ENCODE measurements at places on chromosomes 11 and 22. TPM values are rescaled to one million over a fixed set of nuclear protein-coding genes. Genes with fewer than 3 reads are reported as not detected.

DNA sequence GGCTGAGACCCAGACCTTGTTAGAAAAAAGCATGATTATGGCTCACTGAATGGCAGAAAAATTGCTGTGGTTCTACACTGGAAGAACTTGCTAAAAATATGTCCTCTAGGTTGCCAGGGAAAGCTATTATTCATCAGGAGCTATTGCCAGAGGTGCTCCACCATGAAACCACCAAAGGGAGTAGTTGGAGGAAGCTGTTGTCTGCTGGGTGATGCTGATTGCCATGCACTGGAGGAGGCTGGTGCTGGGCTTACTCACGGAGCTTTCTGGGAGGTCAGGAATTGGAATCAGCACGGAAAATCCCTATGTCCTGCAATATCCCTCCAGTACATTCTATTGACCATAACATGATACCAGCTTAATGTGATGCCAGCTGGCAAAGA, 199.6 kb upstream of the ZBED5 start:
- H3K36me3 ChIP-seq: no peaks in the 10 kb centered on the region
- H3K4me1 ChIP-seq: peaks cover 8% of the 10 kb centered on the region
- DNase-seq: no peak
- no peak overlapping the region for H3K4me3 ChIP-seq
- no peak overlapping the region for H3K27ac ChIP-seq
- H3K27me3 ChIP-seq: no peaks in the 10 kb centered on the region

Gene ZFTA
- total RNA-seq: 7.5 TPM

DNA sequence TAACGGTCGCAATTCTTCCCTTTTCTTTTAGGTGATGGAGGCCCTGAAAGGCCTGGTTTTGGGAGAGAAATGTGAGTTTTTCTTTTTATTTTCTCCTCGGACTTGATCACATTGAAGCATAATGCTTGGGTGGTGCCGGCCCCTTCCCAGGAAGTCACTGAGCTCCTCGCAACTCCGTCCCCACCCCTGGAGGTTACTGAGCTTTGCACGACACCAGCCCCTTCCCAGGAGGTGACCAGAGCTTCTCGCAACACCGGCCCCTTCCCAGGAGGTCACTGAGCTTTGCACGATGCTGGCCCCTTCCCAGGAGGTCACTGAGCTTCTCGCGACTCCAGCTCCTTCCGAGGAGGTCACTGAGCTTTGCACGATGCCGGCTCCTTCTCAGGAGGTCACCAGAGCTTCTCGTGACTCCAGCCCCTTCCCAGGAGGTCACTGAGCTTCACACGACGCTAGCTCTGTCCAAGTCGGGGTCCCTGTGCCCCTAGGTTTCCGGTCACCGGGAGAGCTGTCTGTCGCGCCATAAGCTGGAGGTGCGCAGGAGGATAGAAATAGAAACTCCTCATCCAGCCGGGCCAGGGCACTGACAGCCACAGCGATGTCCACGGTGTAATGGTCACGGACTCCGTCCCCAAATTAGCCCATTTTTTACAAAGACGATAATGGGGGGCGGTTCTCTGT, 586.4 kb downstream of the BRD1 start:
- H3K36me3 ChIP-seq: no peaks in the 10 kb centered on the region
- H3K27ac ChIP-seq: no peak overlapping the region
- no peak for DNase-seq

DNA sequence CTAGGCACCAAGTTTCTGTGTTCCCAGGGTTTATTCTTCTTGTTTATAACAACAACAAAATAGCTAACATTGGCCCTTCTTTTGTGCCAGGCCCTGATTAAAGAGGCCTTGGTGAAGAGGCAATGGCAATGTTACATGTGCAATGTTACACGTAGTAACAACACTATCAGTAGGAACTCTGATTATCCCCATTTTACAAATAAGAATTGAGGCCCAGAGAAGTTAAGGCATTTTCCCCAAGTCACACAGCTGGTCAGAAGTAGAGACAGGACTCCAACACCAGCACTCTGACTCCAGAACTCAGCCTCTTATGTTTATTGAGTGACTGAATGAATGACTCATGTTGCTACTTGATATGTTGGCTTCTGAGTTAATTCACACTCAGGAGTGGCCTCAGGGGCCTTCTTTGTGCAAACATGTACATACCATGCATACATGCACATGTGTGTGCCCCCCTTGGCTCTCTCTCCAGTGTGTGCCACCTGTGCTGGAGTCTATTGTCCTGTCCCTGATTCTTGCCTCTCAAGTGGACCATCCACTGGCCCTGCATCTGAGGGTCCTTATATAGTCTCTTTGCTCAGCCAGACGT, 98.4 kb downstream of the TP53I11 start:
- no peaks in the 10 kb centered on the region for H3K4me1 ChIP-seq
- H3K27me3 ChIP-seq: no peaks in the 10 kb centered on the region
- no peak overlapping the region for H3K27ac ChIP-seq
- no peak overlapping the region for H3K4me3 ChIP-seq

DNA sequence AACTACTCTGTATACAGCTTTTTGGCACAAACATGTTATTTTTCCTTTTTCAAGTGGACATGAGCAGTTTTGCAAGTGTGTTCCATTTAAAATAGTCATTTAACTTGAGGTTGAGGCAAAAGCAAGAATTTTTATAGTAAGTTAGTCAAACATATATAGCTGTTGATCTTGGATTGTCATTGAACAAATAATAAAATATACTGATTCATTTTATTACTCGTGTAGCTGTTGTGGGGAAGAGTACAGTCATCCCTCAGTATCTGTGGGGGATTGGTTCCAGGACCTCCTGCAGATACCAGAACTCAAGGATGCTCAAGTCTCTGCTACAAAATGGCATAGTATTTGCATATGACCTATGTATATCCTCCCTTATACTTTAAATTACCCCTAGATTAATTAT, 45.3 kb downstream of the EXT2 start:
- H3K27me3 ChIP-seq: no peaks in the 10 kb centered on the region
- no peak overlapping the region for H3K4me3 ChIP-seq
- H3K27ac ChIP-seq: no peak overlapping the region
- peaks cover 40% of the 10 kb centered on the region for H3K4me1 ChIP-seq
- no peaks in the 10 kb centered on the region for H3K36me3 ChIP-seq

Gene C11orf91
- 0.53 TPM for total RNA-seq

DNA sequence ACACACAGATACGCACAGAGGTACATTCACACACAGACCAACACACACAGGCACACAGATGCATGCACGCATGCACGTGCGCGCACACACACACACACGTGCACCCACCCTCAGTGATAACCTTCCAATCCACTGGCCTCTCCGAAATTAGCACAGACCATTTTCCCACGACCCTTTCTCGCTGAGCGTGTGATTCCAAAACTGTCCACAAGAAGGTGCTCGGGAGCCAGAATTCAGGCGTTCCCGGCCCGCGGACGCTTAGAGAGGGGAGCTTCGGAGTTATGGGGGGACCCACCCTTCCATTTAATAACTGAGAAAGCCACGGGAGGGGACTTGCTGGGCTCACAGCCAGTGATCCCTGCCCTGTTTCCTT, 33.8 kb upstream of the SLC35C1 start:
- H3K4me1 ChIP-seq: peaks cover 5% of the 10 kb centered on the region
- peak; percentile 72 for DNase-seq
- peak overlapping the region; percentile 83 for H3K27ac ChIP-seq
- no peaks in the 10 kb centered on the region for H3K36me3 ChIP-seq
- H3K4me3 ChIP-seq: peak overlapping the region; percentile 80

DNA sequence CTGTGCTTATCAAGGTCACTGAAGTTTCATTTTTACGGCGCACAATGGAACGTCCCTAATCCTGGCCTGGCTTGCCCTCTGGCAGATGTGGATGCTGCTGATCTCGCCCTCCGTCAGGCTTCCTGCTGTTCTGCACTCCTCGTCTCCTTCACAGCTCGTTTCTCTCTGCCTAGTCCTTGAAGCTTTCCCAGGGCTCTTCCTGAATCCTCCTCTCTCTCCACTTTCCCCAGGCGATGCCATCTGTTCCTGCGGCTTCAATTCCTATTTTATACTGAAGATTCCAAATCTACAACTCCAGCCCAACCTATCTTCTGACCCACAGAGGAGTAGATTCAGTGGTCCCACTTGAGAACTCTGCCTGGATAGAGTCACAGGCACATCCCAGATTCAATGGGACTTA, 14.2 kb downstream of the SLC22A8 start:
- no peaks in the 10 kb centered on the region for H3K4me1 ChIP-seq
- H3K36me3 ChIP-seq: no peaks in the 10 kb centered on the region
- DNase-seq: no peak
- no peak overlapping the region for H3K27ac ChIP-seq
- H3K4me3 ChIP-seq: no peak overlapping the region
- peaks cover 2% of the 10 kb centered on the region for H3K27me3 ChIP-seq

Gene MRGPRE
- total RNA-seq: not detected

DNA sequence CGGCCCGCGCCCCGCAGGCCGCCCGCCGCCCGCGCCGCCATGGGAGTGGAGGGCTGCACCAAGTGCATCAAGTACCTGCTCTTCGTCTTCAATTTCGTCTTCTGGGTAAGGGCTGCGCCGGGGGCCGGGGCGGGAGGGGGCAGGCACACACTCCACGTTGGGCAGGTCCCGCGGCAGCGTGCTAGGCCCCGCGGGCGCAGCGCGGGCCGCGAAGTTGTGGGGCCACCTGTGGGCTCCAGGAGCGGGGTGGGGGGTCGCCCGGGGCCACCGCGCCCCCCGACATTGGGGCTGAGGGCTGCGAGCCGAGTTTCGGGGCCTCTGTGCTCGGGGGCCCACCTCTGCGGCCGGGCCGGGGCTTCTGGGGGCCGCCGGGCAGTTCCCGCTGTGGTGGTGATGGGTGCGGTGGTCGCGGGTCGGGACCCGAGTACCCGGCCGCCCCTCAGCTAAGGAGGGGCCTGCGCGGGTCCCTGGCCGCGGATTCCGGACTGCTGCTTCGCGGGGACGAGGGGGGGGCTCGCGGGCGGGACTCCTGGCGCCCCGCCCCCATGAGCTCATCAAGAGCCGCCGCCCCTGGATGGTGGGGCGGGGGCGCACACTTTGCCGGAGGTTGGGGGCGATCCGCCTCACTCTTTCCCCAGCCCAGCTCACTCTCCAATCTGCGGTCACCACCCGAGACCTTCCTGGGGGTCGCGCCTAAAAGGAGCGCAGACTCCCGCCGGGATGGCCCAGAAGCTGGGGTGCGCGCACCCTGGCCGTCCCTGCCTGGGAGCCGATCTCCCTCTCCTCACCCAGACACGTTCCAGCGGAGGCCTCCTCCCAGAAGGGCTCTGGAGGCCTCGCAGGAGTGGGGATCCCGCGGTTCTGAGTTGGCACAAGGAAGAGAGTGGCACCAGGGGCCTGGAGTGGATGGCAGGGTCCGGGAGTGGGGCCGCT, 667 bp downstream of the CD81 start:
- peak overlapping the region; percentile 93 for H3K4me3 ChIP-seq
- H3K4me1 ChIP-seq: peaks cover 39% of the 10 kb centered on the region
- no peaks in the 10 kb centered on the region for H3K36me3 ChIP-seq

Gene RGL4
- total RNA-seq: not detected

- H3K36me3 ChIP-seq: peaks cover 3% of the 10 kb centered on the region
- peak within 1 kb of the TSS; percentile 95 for H3K27ac ChIP-seq
- no peaks in the 10 kb centered on the region for H3K27me3 ChIP-seq
- peak; percentile 95 for DNase-seq
- peaks cover 73% of the 10 kb centered on the region for H3K4me1 ChIP-seq
- peak within 1 kb of the TSS; percentile 82 for H3K4me3 ChIP-seq
Observed at GRCh38 chr11:73218106-73218829, at the start of gene P2RY2. P2RY2 (plus strand) TSS chr11:73218281; CDS start chr11:73234160, 15,879 bp downstream.

Gene AMPD3
- 106 TPM for total RNA-seq

GRCh38 chr11:65308281-65308891, 6.3 kb upstream of the CDC42EP2 start:
- H3K36me3 ChIP-seq: no peaks in the 10 kb centered on the region
- peak; percentile 69 for DNase-seq
- H3K27ac ChIP-seq: peak overlapping the region; percentile 21
- no peak overlapping the region for H3K4me3 ChIP-seq
- peaks cover 8% of the 10 kb centered on the region for H3K4me1 ChIP-seq

Gene GALNT18
- total RNA-seq: 8.3 TPM

- no peak overlapping the region for H3K27ac ChIP-seq
- no peaks in the 10 kb centered on the region for H3K27me3 ChIP-seq
- DNase-seq: no peak
Observed at GRCh38 chr11:87859636-87860035, 315.6 kb downstream of the RAB38 start.

- no peak overlapping the region for H3K4me3 ChIP-seq
- no peak for DNase-seq
- no peaks in the 10 kb centered on the region for H3K36me3 ChIP-seq
- no peak overlapping the region for H3K27ac ChIP-seq
- H3K27me3 ChIP-seq: no peaks in the 10 kb centered on the region
- peaks cover 19% of the 10 kb centered on the region for H3K4me1 ChIP-seq
Observed at GRCh38 chr11:111445586-111445985, 66.5 kb upstream of the POU2AF1 start.

Gene PHLDA2
- total RNA-seq: 0.57 TPM

Gene MYRF
- total RNA-seq: 0.24 TPM

GRCh38 chr11:15958910-15959309, 397.4 kb downstream of the SOX6 start:
- H3K27me3 ChIP-seq: no peaks in the 10 kb centered on the region
- no peak for DNase-seq
- no peak overlapping the region for H3K4me3 ChIP-seq
- no peak overlapping the region for H3K27ac ChIP-seq

GRCh38 chr22:20782596-20783299, 8.8 kb downstream of the SERPIND1 start:
- no peak overlapping the region for H3K4me3 ChIP-seq
- peaks cover 2% of the 10 kb centered on the region for H3K36me3 ChIP-seq
- DNase-seq: no peak
- H3K4me1 ChIP-seq: no peaks in the 10 kb centered on the region

Gene OVCH2
- not detected for total RNA-seq

GRCh38 chr11:9575260-9576240, 2.1 kb downstream of the WEE1 start:
- H3K27ac ChIP-seq: peak overlapping the region; percentile 94
- DNase-seq: no peak
- no peaks in the 10 kb centered on the region for H3K27me3 ChIP-seq
- peaks cover 35% of the 10 kb centered on the region for H3K36me3 ChIP-seq
- peak overlapping the region; percentile 78 for H3K4me3 ChIP-seq
- H3K4me1 ChIP-seq: peaks cover 2% of the 10 kb centered on the region

- no peak overlapping the region for H3K4me3 ChIP-seq
- no peaks in the 10 kb centered on the region for H3K36me3 ChIP-seq
- H3K27me3 ChIP-seq: no peaks in the 10 kb centered on the region
- DNase-seq: no peak
Observed at GRCh38 chr11:113440816-113441215, 34.4 kb downstream of the DRD2 start.

- DNase-seq: peak; percentile 62
- H3K27me3 ChIP-seq: peaks cover 4% of the 10 kb centered on the region
- no peak overlapping the region for H3K27ac ChIP-seq
Observed at GRCh38 chr11:119727523-119728151, 1.4 kb downstream of the NECTIN1 start.

Data from psoas muscle (tissue), 8 donors.